ENCODE measurements at places on chromosomes 16 and 17.

GRCh38 chr16:55568207-55568606 lies 1.7 kb downstream of the CAPNS2 start:
- no peak for DNase-seq

DNA sequence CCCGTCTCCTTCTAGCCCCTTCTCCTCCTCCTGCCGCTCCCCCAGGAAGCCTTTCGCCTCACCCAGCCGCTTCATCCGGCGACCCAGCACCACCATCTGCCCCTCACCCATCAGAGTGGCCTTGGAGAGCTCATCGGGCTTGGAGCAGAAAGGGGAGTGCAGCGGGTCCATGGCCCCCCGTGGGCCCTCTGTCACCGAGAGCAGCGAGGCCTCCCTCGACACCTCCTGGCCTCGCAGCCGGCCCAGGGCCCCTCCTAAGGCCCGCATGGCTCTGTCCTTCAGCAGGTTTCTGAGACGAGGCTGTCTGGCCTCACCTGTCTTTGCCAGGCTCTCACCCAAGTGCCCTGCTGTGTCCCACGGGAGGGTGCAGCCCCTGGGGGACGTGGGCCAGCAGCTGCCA lies 87.9 kb downstream of the RGS9 start:
- DNase-seq = no peak

- DNase-seq = peak; percentile 36
Observed at GRCh38 chr17:48483471-48484131, 47.2 kb downstream of the HOXB1 start.

DNA sequence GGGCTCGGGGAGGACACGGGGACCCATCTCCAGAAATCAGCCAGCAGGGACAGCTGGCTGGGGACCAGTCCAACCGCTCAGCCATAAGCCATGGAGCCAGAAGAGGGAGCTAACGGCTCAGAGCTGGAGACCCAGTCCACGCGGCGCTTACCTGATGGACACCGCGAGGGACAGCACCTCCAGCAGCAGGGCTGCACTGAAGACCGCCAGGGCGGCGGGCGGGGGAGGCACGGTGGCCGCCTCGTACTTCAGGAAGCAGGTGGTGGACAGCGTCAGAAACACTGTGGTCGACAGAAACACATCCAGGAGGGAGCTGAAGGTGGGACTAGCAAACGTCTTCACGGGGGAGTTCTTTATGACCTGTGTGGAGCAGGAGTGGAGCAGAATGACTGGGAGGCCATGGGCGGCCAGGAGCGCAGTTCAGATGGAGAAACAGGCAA lies 102.6 kb upstream of the CREBBP start:
- DNase-seq = no peak

DNA sequence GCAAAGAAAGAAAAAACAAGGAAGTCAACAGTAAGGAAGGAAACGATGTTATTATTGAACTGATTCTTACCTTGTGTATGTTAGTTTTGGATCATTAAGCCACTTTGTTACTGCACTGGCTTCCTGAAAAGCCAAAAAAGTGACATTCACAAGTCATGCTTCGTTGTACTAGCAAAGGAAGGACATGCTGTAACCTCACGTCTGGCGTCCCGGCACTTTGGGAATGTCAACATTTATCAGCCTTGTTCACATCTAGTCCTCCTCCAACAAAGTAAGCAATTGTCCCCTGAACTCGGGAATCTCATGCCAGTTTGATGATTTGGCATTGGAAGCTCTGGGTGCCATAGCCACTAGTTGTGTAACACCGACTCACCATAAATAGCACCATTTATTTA lies 731 bp upstream of the MKS1 start:
- no peak for DNase-seq
